ENCODE measurements at places on chromosomes 6 and 20. TPM values are rescaled to one million over a fixed set of nuclear protein-coding genes. Genes with fewer than 3 reads are reported as not detected.

Gene GPR6
- not detected for total RNA-seq

Gene C4A
- 11.3 TPM for total RNA-seq

Gene LRRC73
- total RNA-seq: 0.65 TPM

Gene SDHAF4
- total RNA-seq: 6.4 TPM

Gene MCCD1
- not detected for total RNA-seq

Gene FKBP1C
- total RNA-seq: 0.57 TPM

Gene SAMD10
- total RNA-seq: 0.28 TPM

Gene TAP1
- 41.5 TPM for total RNA-seq

Gene BTN1A1
- total RNA-seq: not detected

Gene PRDM13
- not detected for total RNA-seq

Gene HLA-DMA
- total RNA-seq: 2.1 TPM

Gene BPIFB2
- total RNA-seq: not detected

Data from smooth muscle cell of bladder (primary cell).